GM12864 (cell line): ENCODE measurements at places on chromosomes 13 and 19.

DNA sequence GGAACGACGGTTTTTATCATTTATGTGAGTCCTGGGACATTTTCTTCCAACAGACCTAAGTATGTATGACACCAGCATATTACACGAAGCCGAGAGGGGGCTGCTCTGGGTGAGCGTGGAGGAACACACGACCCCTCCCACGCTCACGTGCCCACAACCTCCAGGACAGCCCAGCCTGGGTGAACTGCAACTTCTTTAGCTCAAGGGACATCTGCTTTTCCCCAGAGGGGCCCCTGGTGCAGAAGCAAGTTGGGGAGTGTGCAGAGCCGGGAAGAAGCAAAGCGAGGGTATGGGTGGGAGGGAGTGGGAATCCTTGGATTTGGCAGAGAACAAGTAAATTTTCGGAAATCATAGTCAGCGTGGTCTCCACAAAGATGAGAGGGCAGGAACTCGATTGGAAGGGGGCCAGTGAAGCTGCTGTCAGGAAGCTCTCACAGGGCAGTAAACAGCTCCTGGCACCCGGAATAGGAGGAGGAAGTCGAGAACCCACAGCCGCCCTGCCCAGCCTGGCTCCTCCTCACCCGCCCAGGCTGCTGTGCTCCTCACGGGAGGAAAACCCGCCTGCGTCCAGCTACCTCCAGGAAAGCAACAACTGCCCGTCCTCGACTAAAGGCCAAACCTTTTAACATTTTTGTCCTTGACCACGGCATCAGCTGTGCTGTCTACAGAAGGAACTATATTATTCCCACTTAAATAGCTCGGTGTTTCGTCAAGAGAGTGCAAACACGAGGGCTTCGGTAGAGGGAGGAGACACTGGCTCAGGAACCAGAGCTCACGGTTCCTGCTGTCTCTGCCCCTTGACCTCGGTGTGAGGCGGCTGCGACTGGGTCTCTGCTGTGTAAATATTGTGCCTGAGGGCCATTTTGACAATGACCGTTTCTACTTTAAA is 17.2 kb upstream of the CFAP97D2 start:
- DNase-seq = no peak

GRCh38 chr19:32316034-32316433 is 29.4 kb upstream of the ZNF507 start:
- no peak for DNase-seq

DNA sequence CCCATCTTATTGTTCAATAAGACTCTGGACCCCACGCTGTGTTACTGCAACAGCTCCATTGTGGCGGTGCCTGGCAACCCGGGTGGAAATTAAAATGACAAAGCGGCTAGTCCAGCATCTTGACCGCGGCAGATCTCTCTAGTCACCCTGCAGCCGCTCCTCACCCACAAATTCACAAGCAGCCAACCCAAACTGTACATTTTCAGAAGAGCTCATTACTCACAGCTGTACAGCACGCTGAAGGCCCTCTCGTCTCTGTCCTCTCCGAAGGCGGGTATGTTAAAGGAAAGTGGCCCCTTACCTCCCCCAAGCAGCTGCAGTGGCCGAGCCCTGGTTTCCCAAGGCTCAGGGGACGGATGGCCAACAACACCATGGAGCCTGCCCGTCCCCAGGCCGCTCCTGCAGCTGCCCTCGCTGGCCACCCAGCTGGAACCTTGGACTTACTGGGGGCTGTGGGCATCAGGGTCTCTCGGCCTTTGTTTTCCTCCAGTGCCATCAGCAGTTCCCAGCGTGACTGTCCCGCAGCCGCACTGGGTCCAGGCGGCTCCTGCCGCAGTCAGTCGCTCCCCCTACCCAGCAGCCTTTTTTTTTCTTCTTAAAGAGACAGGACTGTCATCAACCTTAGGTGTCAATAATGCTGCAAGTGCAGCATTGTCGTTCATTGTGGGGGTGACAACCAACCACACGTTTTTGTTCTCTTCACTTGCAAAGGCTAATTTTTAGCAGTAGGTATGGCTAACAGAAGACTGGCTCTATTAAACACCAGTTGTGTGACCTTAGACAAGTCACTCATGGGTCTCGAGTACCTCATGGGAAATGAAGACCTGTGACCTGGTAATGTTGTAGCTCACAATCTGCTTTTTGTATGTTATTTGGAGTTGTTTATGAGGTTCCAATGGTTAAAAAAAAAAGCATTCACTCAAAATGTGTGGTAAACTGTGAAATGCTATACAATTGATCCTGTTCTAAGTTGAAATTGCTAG is at the start of gene SACS:
Gene SACS, minus strand, starts transcription at position 532 of the 983 bp plus-strand sequence. CDS start 22,463 bp downstream, outside the sequence.
- no peak for DNase-seq

- DNase-seq = no peak
Observed at GRCh38 chr13:98563071-98563470, 13.8 kb downstream of the STK24 start.

DNA sequence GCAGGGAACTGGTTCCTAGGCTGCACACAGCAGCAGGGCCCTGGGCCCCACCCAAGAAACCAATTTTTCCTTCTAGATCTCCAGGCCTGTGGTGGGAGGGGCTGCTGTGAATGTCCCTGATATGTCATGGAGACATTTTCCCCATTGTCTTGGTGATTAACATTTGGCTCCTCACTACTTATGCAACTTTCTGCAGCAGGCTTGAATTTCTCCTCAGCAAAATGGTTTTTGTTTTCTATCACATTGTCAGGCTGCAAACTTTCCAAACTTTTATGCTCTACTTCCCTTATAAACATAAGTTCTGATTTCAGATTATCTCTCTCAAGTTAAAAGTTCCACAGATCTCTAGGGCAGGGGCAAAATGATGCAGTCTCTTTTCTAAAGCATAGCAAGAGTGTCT is 310.2 kb upstream of the PCDH20 start:
- no peak for DNase-seq

DNA sequence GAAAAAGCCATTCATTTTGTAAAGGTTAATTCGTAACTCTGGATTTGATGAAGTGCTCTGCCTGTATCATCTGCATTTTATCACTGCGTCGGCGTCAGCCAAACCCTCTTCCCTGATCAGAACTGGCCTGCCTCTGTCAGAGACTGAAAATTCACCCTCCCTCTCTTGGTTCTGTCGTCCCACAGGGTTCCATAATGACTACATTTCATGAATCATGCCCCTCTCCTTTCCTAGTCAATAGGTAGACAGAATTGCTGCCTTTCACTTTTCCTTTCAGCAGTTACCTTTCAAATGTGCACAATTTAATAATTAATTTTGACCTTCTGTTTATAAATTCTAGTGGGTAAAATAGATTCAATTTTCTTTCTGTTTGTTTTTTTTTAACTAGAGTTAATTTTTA is 423.4 kb downstream of the RFC3 start:
- no peak for DNase-seq

- DNase-seq = no peak
Observed at GRCh38 chr19:48350856-48351255, 12.9 kb downstream of the TMEM143 start.

GRCh38 chr13:41588899-41589298 is 131.5 kb downstream of the RGCC start:
- no peak for DNase-seq

DNA sequence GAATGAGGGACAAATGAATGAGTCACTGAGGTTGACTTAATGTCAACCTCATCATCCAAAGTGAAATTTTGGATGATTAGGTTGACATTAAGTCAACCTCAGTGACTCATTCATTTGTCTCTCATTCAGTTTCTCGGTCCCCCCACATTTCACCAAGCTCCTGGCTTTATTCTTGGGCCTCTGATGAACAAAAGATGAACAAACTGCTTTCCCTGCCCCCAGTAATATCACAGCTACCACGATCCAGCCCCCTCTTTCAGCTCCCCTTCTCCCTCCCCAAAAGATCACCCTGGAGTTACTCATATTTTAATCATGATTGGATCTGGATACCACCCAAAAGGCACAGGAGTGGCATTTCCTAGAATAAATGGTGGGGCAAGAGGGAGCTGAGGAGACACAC is 10.8 kb downstream of the CEACAM18 start:
- no peak for DNase-seq

DNA sequence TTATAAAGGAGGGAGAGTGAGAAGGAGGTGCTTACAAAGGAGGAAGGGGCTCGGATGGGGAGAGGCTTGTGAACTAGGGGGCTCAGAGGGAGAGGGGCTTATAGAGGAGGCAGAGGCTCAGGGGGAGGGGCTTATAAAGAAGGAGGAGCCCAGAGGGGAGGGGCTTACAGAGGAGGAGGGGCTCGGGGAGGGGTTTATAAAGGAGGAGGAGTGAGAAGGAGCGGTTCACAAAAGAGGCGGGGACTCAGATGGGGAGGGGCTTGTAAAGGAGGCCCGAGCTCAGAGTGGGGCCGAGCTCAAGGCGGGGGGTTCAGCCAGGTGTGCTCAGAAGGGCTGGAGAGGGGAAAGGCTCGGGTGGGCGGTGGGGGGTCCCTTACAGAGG is 500 bp downstream of the SMIM24 start:
- no peak for DNase-seq

GRCh38 chr19:16794456-16795441 is 34.4 kb upstream of the SIN3B start:
- no peak for DNase-seq

GRCh38 chr19:39236527-39236926 is 8.3 kb downstream of the IFNL3 start:
- no peak for DNase-seq

GRCh38 chr13:57992416-57992815 is 360.9 kb downstream of the PCDH17 start:
- DNase-seq = no peak

- DNase-seq = no peak
Observed at GRCh38 chr13:52070929-52071523, 46.5 kb downstream of the UTP14C start.

DNA sequence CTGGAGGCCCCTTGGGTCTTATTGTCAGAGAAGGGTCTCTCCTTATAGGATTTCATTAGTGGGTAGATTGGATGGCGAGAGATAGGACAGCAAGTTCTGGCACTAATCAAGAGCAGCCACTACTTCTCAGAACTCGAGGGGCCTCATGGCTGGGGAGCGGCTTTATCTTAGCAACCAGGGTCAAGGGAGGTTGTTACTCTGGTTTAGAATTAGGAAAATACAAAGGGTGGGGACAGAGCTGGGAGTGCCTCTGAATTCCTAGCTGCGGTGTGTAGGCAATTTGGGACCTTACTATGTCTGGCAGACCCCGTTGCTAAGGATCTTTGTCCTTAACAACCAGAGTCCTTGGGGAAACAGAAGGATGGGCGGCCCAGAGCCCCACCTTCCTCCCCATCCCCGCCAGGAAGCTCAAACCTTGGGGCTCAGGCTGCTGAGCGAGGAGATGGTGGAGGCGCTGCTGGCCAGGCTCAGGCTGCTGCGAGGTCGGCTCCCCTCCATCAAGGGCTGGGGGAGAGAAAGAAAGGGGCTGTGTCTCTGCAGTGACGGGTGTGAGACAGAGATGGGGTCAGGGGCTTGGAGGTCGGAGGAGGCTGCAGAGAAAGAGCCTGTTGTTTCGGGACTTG is 1.2 kb downstream of the PLEKHA4 start:
- no peak for DNase-seq
